ENCODE measurements at places on chromosomes 1 and 21.

DNA sequence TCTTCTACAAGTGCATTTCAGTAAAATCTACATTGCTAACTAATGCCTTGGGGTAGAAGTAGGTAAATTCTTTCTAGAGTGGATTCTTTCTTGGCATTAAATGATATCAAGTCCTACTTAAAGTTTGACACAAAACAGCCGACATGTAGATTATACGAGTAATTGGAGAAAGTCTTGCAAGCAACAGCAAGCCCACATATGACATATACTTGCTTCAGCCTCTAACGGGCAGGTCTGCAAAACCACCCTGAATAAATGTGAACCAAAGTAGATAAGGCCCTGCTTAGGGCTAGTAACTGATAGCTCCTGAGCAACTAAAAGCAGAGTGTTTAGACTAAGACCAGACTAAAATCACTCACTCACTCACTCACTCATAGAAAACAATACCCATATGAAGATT is 203.2 kb downstream of the LTN1 start:
- no peak for DNase-seq

GRCh38 chr1:12034381-12034801 is 15.1 kb downstream of the MIIP start:
- no peak for DNase-seq

- DNase-seq, result no peak
These were observed 188.0 kb downstream of the GRIK3 start for GRCh38 chr1:36846357-36846756.

GRCh38 chr1:170932236-170932635 is 3.1 kb upstream of the MROH9 start:
- DNase-seq, result no peak

- DNase-seq, result no peak
These were observed 489 bp downstream of the ACOT11 start for GRCh38 chr1:54548389-54549044.

DNA sequence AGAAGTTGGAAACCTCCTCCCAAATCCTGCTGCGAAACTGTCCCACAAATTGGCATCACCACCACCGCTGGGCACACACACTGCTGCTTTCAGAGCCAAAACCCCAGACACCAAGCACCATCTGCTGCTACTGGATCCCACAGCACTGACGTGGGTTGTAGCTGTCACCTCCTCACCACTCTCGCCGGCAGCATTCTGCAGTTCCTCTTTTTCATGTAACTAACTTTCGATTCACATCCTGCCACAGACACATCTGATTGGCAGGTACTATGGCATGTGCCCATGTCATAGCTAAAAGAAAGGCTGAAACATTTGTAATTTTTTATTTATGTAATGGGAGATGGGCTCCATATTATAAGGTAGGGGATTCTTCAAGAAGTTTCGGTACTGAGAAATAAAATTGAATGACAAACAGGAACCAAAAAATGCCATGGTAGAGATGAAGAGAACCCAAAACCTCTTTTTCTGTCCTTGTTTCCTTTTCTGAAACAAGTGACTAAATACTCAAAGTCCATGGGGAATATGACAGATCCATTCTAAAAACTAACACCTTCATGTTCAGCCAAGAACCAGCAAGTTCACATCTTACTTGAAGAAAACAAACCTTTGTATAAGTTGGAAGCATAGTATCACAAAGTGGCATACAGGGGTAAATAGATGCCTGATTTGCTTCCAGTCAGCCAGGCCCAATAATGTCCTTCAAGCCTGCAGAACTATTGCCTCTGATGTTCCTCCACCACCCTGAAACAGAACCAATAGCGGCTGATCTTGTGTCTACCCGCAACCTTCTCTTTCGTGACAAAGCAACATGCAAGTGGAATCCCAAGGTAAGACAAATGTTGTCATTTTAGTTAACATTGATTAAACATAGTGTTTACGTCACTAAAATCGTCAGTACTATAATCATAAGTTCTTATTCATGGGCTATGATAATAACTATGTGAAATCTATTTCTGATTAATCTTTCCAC is 26.6 kb upstream of the RGS13 start:
- DNase-seq, result peak; percentile 29

GRCh38 chr1:50959303-50959912 is 659 bp downstream of the FAF1 start:
- no peak for DNase-seq

- no peak for DNase-seq
These were observed 45.0 kb upstream of the FHAD1 start for GRCh38 chr1:15201849-15202551.

DNA sequence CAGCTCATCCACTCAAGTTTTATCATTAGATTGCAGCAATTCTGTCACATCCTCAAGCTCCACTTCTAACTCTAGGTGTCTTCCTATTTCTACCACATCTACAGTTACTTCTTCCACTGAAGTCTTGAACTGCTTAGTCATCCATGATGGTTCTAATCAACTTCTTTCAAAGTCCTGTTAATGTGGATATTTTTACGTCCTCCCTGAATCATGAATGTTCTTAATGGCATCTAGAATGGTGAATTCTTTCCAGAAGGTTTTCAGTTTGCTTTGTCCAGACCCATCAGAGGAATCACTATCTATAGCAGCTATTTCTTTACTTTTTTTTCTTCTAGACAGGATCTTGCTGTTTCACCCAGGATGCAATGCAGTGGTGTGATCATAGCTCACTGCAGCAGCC is 78.0 kb upstream of the RNPC3 start:
- DNase-seq, result no peak

DNA sequence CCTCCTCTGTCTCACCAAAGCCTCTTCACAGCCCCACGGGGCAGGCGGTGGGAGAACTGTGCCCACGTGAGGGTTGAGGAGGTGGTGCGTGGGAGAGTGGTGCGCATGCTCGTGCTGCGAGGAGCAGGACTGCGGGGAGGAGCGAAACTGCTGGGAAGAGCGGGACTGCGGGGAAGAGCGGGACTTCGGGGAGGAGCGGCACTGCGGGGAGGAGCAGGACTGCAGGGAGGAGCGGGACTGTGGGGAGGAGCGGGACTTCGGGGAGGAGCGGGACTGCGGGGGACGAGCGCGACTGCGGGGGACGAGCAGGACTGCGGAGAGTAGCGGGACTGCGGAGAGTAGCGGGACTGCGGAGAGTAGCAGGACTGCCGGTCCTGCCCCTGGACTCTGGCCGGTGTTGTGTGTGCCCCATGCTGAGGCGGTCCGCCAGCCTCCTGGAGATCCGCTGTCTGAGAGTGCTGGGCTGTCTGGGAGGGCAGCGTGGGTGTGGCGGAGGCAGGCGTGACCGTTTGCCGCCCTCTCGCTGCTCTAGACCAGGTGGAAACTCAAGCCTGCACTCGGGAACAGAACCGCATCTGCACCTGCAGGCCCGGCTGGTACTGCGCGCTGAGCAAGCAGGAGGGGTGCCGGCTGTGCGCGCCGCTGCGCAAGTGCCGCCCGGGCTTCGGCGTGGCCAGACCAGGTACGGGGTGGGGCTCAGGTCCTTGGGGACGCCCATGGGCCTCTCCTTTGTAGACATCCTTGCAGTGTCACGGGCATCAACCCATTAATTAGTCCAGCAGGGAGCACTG is 24.6 kb downstream of the TNFRSF1B start:
- DNase-seq, result no peak

GRCh38 chr1:195970209-195970608 is 638.0 kb downstream of the KCNT2 start:
- no peak for DNase-seq

DNA sequence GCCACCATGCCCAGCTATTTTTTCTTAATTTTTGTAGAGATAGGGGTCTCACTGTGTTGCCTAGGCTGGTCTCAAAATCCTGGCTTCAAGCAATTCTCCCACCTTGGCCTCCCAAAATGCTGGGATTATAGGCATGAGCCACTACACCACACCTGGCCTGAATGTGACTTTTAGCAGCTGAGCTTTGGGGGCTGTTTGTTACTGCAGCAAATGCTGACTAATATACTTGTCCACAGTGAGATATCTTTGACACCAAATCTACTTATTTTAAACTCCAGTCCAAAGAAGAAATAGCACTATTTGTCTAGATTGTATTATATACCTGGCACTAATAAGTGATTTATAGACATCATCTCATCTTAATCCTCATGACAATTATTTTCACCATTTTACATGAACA is 30.5 kb downstream of the LRRC52 start:
- DNase-seq, result no peak

Data from esophagus squamous epithelium (tissue), 5 donors.